ENCODE measurements at places on chromosomes 3 and 15.

GRCh38 chr3:85950435-85950834 is 991.6 kb downstream of the CADM2 start:
- no peak for DNase-seq

DNA sequence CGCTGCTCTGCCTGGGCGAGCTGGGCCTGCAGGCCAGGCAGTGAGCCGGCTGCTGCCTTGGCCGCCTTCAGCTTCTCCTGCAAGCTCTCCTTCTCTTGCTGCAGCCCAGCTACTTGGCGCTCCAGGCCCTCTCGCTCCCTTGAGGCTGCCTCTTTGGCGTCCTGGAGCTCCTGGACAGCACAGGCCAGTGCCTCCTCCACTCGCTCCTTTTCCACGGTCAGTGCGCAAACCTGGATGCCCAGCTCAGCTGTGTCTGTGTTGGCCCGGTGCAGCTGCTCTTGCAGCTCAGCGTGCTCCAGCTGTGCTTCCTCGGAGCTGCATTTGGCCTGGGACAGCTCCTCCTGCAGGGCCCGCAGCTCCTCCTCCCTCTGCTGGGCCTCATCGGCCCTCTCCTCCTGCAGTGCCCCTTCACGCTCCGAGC is 23.1 kb downstream of the CXCR6 start:
- DNase-seq = no peak

DNA sequence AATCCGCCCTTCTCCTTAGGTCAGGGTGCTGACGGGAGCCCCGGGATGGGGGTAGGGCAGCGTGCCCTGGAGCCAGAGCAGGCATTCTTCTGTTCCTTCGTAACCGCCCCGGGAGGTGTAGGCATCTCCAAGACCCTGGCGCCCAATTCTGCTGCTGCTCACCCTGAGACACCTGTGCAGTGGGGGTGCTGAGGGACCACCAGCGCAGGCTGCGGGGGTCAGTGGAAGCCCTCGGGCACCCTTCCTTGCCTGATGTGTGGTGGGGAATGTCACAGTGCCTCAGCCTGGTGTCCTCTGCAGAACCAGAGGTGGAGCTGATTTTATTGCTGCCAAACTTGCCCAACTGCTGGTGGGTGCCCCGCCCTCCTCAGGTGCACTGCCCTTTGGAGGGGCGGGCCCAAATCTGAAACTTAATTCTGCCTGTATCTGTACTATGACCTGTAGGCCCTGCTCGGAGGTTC is 7.3 kb downstream of the CSK start:
- no peak for DNase-seq

DNA sequence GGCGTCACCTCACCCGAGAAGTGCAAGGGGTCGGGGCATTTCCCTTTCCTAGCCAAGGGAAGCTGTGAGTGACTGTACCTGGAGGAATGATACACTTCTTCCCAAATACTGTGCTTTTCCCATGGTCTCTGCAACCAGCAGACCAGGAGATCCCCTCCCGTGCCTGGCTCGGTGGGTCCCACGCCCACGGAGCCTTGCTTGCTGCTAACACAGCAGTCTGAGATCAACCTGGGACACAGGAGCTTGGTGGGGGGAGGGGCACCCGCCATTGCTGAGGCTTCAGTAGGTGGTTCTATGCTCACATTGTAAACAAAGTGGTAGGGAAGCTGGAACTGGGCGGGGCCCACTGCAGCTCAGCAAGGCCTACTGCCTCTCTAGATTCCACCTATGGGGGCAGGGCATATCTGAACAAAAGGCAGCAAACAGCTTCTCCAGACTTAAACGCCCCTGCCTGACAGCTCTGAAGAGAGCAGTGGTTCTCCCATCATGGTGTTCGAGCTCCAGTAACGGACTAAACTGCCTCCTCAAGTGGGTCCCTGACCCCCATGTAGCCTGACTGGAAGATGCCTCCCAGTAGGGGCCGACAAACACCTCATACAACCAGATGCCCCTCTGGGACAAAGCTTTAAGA is 31.4 kb upstream of the ABHD5 start:
- DNase-seq = no peak

- no peak for DNase-seq
Measured at GRCh38 chr3:174251681-174252080, 607.5 kb upstream of the NAALADL2 start.

GRCh38 chr3:42507761-42508335 is 5.4 kb downstream of the VIPR1 start:
- no peak for DNase-seq

GRCh38 chr15:22884344-22884743 is 45.9 kb downstream of the NIPA2 start:
- DNase-seq = no peak

GRCh38 chr15:66936109-66936860 is 129.1 kb upstream of the SMAD3 start:
- no peak for DNase-seq
